ENCODE measurements at places on chromosomes 2 and 18.

GRCh38 chr2:158006961-158007719 is 94.5 kb upstream of the UPP2 start:
- no peak for DNase-seq

GRCh38 chr2:63049970-63050333 is 678 bp upstream of the OTX1 start:
- DNase-seq, result no peak

DNA sequence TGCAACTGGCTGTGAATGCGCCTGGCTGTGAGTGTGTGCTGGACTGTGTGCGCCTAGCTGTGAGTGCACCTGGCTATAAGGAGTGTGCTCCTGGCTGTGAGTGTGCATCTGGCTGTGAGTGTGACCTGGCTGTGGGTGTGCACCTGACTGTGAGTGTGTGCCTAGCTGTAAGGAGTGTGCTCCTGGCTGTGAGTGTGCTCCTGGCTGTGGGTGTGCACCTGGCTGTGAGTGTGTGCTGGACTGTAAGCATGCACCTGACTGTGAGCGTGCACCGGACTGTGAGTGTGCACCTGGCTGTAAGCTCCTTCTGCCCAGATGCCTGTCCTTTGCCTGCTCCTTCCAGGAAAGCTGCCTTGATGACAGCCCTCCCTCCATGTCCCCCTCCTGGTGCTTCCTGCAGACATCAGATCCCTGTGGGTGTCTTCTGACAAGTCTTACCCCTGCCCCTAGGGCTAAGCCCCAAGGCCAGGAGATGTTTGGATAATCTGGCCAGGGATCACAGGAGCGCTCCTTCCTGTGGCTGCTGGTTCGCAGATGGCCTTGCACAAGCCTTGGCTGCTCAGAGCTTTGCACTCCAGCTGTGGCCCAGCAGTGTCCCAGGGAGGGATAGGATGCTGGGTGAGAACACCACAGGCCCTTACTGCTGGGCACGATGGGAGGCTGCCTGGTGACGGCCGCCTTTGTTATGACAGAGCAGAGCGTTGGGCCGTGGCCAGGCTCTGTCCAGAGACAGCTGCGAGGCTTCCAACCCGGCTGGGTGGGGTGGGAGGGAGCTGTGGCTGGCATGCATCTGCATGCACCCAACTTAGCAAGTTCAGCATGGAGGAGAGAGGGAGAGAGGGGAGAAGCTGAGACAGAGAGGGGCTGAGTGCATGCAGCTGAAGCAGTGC is 89.9 kb downstream of the GLI2 start:
- DNase-seq, result no peak

GRCh38 chr2:159010963-159011362 is 42.5 kb downstream of the TANC1 start:
- DNase-seq, result no peak

DNA sequence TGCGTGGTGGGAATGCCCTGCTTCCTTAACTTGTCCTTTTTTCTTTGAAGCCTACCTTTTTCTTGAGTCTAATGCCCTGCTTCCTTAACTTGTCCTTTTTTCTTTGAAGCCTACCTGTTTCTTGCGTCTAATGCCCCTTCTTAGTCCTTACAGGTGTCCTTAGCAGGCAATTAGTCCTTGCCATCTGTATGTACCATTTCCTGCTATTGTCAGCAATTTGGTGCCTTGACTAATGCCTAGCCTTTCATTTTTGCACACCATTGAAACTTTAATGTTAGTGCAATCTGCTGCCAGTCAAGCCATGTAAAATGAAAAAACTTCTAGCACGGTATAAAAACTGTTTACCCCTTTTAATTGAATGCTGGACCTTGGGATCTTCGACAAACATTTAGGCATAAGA is 4.3 kb downstream of the KDM3A start:
- no peak for DNase-seq

DNA sequence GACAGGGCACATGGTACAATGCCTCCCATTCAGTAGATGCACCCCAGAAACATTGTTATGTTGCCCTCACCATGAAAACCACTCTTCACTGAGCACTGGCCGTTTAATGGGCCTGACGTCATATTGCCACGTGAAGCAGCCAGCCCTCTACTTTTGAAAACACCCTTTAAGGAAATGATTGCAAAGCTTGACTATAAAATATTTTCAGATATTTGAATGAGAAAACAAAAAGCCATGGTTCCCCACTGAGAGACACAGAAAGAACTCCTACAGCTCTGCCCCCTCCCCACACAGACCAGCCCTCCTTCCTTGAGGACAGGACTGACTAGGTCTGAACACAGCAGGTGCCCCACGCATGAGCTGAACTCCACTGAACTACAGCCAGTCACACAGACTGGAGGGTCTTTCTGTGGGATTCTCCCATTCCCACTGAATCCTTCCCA is 349.1 kb downstream of the ANAPC1 start:
- no peak for DNase-seq

DNA sequence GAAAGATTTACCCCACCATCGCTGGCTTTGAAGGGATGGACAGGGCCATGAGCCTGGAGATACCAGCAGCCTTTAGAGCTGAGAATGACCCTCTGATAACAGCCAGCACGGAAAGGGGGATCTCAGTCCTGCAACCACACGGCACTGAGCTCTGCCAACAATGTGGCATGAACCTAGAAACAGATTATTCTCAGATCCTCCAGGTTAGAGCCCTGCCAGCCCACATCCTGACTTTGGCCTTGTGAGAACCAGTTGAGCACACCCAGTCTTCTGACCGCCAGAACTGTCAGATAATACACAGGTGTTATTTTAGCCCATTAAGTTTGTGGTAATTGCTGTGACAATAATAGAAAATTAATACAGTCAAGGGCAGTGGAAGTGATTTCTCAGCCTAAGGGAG is 9.4 kb upstream of the GNLY start:
- no peak for DNase-seq

- DNase-seq, result no peak
Measured at GRCh38 chr2:222268311-222268990, 30.3 kb downstream of the PAX3 start.

DNA sequence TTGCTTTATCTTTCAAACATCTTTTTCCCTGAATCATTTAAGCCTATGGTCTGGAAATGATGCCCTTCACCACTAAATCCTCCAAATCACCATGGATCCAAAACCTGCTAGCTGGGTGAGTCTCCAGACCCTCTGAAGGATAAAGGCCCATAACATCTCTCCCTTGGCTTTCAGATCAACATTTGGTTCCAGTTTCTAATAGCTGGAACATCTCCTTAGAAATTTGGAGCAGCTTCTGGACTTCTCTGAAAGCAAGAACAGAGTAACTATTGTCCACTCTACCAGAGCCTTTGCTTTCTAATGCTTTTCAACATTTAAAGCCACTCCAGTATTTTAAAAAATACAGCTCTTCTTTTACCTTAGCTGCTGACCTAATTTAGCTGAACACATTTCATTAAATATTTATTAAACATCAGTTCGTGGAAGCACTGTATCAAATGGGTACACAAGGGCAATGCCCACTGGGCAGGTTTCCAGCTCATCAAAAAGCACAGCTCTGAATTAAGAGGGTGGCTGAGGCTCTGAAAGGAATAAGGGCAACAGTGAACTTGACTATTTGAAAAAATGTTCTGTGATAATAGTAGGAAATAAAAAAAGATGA is 75.3 kb downstream of the GALNT3 start:
- DNase-seq, result no peak

GRCh38 chr2:8993902-8994278 is 9.6 kb downstream of the MBOAT2 start:
- DNase-seq, result no peak

- DNase-seq, result no peak
Measured at GRCh38 chr2:181250691-181251090, 206.5 kb upstream of the ITGA4 start.

GRCh38 chr18:70559446-70559845 is 270.6 kb downstream of the SOCS6 start:
- DNase-seq, result no peak

- DNase-seq, result no peak
Measured at GRCh38 chr2:425947-426346, 138.1 kb upstream of the ALKAL2 start.

DNA sequence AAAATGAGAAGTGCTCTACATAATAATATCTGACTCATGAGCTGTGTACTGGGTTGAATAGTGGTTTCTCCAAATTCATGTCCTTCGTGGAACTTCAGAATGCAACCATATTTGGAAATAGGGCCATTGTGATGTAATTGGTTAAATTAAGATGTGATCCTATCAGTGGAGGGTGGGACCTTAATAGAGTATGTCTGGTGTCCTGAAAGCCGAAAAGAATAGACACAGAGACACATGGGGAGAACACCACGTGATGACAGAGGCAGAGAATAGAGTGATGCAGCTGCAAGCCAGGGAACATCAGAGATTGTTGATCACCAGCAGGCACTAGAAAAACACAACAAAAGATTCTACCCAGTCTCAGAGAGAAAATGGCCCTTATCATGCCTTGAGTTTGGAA is 310.1 kb downstream of the EXOC6B start:
- DNase-seq, result no peak

DNA sequence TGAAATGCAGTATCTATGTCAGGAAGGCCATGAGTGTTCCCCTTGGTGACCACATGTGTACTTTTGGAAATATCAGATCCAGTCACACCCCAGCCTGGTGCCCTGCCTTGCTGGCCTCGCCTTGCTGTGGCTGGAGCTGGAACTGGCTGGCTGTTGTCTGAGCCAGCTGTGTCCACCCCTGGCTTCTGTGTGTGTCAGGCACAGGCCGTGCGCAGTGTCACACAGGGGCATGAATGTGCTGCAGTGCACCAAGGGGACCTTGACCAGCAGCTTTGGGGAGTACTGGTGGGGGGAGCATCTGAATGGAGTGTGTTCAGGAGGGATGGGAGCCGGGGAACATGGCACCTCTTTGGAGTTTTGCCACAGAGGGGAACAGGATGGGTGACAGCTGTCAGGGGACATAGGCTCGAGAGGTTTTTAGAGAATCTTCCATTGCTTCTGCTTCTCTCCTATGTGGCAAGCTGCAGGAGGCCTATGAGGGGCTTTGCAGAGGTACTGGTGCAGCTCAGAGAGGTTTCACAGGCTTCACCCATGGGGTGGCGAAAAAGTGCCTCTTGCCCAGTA is 44.7 kb upstream of the FAHD2A start:
- DNase-seq, result no peak

DNA sequence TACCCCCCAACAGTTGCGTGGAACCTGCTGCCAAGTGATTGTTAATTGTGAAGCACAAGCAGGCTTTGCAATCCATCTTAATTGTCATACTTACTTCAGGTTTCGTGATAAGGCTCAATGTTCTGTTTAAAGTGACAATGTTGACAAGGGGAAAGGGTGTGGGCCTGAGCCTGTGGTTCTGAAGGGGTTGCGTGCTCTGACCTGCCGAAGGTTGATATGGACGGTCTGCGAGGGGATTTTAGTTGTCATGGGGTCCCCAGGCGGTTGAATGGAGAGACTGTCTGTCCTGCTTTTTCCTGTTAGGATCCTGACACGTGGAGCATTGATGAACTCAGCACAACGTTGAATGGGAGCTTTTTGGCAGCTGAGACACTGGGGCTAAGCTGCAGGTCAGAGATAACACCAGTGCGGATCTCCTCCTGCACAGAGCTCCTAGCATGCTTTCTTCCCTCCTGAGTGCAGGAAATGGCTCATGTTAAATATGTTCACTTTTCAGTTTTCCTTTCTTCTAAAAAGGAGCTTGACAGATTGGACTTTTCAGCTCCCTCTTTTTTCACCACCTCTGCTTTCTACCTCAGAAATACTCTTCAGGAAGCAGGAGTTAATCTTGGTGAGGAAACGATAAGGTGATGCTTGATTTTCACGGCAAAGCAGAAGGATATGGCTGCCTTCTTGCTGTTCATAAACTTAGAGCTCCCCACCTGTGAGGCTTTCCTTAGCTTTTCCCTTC is 62.9 kb upstream of the ZEB2 start:
- DNase-seq, result no peak

DNA sequence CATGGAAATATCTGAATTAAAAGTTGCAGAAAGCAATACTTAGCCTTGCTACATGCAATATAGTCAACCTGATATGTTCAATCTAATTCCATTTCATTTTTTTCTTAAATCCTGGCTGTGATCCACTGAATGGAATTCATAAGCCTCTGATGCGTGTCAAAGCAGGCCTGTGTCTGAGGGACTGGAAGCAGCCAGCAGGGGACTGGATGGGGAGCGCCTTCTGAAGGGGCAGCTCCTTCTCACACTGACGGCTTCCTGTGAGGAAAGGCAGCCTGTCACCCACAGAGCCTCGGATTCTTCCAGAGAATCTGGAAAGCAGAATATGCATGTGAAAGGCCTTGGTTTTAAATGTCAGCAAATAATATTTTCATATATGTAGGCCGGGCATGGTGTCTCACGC is 73.5 kb downstream of the KCNF1 start:
- DNase-seq, result no peak

DNA sequence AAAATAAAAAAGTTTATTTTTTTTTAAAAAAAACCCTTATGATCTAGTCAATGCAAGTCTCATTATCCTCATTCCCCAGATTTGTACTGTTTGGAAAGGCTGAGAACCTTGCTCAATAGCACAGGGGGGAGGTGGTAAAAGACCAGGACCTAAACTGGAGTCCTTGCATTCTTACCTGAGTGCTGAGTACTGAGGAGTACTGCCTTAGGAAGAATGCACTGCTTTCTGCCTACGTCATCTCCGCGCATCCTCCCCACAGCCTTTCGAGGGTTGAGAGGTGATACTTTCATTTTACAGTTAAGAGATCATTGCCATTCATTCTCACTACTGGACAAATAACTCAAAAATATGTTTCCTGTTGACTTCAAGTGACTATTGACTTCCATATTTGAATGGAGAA is 73.8 kb downstream of the MAP3K20 start:
- peak; percentile 26 for DNase-seq

- no peak for DNase-seq
Measured at GRCh38 chr2:210541290-210541902, 15.0 kb upstream of the CPS1 start.

GRCh38 chr2:24509425-24509824 is 18.4 kb downstream of the NCOA1 start:
- DNase-seq, result no peak

DNA sequence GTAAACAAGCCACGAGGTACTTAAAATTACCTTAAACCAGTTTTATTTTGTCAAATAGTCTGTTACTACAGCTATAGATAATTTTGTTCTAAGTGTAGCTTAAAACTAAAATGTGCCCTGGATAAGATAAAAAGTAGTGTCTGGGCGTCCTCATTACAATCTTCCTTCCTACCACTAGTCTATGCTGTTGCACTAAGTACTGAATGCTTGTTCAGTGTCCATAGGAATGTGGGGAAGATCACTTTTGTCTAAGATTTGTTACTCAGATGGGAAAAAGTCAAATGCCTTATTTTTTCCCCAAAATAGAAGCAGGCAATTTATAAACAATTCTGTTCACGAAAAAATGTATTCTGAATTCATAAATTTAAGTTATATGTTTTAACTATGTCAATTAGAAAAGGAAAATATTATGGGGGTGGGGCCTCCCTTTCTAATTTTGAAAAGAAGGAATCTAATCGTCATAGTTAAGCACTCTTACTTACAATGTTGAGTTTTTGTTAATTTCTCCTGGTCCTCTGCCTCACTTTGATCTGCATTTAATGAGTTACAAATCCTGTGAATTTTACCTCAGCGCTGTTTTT is 140.4 kb upstream of the VRK2 start:
- DNase-seq, result no peak

- no peak for DNase-seq
Measured at GRCh38 chr2:205740381-205740780, 58.1 kb downstream of the NRP2 start.

- peak; percentile 18 for DNase-seq
Measured at GRCh38 chr2:157751462-157752058, 122.9 kb upstream of the ACVR1C start.

All from stimulated activated CD8-positive, alpha-beta memory T cell treated with anti-CD3 and anti-CD28 coated beads, Interleukin-2, amount 100 ng/mL, for 48 hours (primary cell).